Activated CD4-positive, alpha-beta T cell treated with anti-CD3 and anti-CD28 coated beads, Interleukin-2, amount 50 U/mL, for 16 hours (primary cell): ENCODE measurements at places on chromosomes 11 and 22.
A peak's percentile ranks its signal among the peaks of the same experiment; 100 is the strongest.

- DNase-seq: no peak
Observed at GRCh38 chr11:5102246-5102645, 32.9 kb downstream of the OR52E1 start.

GRCh38 chr11:34126959-34127848 lies 21.8 kb downstream of the NAT10 start:
- no peak for DNase-seq

GRCh38 chr11:35583126-35583525 lies 35.1 kb upstream of the FJX1 start:
- DNase-seq: no peak

GRCh38 chr11:46309814-46310259 lies 32.4 kb downstream of the CREB3L1 start:
- no peak for DNase-seq

DNA sequence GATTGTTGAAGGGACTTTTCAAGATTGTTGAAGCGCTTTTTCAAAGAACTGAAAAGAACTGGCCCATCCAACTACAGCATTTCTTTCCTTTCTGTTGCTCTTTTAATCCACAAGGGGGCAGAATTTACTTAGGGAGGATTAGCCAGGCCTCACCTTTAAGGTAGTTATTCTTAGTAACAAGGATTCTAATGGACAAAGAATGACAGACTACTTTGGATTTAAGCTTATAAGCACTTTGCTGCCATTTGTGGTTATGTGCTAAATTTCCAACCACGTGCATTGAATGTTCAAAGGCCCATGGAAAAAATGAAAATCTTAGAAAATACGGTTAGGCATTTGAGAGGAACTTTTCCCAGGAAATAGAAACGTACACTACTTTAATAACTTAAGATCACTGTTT lies 49.5 kb upstream of the HSPA8 start:
- DNase-seq: peak; percentile 63

DNA sequence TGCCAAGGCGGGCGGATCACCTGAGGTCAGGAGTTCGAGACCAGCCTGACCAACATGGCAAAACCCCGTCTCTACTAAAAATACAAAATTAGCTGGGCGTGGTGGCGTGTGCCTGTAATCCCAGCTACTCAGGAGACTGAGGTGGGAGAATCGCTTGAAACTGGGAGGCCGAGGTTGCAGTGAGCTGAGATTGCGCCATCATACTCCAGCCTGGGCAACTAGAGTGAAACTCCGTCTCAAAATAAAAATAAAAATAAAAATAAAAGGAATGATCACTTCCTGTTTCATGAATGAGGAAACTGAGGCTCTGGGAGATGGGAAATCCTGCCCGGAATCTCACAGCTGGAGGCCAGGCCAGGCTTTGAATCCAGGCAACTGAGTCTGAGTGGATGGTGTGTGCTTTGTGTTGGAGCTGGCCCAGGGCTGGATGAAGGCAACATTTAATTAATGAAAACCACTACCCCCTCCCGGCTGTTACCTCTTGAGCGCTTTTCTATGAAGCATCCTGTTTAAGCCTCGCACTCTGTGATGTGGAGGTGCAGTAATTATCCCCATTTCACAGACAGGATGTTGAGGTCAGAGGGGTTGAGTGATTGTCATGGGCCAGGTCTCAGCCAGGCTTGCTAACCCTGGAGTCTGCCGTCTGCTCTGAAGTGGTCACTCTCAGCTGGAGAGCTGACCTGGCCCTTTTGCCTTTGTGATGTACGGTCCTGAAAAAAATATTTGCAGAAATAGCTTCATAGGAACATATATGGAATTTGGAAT lies 27.8 kb downstream of the LRP5 start:
- peak; percentile 52 for DNase-seq

DNA sequence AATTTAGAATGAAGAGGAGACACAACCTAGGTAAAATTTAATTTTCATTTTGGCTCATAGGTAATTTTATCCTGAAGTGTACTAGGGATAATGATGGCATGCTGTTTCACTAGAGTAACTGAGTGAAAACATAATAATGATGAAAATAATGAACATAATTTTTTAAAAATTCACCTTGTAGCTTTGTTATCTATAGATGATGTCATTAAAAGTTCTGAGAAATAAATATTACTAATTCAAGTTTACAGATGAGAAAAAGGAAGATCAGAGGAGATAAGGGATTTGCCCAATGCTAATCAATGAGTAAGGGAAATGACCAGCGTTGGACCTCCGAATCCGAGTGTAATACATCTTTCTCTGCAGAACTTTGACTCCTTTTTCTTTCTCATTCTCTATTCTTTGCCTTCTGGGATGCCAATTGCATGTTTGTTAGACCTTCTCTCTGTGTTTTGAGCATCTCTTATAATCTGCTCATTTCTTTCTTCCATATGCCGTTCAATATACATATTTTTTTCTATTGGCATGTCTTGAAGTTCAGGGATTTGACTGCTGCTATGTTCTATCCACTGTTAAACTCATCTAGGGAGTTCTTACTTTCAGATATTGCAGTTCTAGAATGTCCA lies 186.5 kb downstream of the SNX19 start:
- no peak for DNase-seq

- no peak for DNase-seq
Observed at GRCh38 chr11:111320728-111321568, 22.6 kb downstream of the POU2AF3 start.

GRCh38 chr11:134584706-134585445 lies 172.8 kb upstream of the B3GAT1 start:
- no peak for DNase-seq

GRCh38 chr11:76236092-76236999 lies 30.0 kb upstream of the WNT11 start:
- DNase-seq: peak; percentile 43

DNA sequence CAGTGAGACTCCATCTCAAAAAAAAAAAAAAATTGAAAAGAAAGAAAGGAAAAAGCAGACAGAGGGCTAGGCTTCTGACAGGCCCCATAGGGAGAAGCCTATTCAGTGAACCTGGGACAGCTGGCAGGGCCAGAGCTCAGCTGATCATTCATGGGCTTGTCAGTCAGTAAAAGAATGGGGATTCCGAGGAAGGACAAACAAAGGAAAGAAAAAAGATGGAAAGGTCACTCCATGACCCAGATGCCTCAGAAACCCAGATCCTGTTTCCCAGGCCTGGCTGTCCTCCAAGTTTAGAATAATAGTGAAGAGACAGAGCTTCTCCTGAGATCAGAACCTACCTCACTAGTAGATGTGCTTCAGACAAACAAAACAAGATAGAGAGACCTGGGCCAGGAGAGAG lies 34.3 kb upstream of the ASPHD2 start:
- DNase-seq: no peak

DNA sequence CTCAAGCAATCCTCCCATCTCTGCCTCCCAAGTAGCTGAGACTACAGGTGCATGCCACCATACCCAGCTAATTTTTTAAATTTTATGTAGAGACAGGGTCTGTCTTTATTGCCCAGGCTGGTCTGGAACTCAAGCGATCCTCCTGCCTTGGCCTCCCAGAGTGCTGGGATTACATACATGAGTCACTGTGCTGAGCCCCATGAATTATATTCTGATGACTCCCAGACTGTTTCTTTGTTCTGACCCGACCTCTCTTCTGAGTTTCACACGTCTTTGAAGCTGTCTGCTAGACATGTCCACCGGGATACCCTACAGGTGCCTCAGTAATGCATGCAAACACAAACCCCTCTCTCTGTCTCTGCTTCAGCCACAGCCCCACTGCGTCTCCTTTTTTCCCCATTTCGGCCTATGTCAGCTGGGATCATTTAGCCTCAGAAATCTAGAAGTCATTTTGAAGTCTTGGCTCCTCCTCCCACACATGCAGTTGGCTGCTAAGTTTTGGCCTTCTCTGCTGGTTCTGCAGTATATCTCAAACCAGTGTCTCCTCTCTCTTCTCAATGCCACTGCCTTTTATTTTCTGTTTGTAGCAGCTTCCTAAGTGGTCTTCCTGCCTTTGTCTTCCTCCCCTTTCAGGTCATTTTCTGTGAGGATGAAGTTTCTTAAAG lies 4.8 kb downstream of the VPS26B start:
- DNase-seq: no peak

GRCh38 chr11:16833026-16833425 lies 94.6 kb downstream of the C11orf58 start:
- no peak for DNase-seq

GRCh38 chr11:110112457-110112856 lies 19.3 kb downstream of the ZC3H12C start:
- no peak for DNase-seq

- DNase-seq: no peak
Observed at GRCh38 chr11:8220261-8221045, 43.2 kb downstream of the LMO1 start.

DNA sequence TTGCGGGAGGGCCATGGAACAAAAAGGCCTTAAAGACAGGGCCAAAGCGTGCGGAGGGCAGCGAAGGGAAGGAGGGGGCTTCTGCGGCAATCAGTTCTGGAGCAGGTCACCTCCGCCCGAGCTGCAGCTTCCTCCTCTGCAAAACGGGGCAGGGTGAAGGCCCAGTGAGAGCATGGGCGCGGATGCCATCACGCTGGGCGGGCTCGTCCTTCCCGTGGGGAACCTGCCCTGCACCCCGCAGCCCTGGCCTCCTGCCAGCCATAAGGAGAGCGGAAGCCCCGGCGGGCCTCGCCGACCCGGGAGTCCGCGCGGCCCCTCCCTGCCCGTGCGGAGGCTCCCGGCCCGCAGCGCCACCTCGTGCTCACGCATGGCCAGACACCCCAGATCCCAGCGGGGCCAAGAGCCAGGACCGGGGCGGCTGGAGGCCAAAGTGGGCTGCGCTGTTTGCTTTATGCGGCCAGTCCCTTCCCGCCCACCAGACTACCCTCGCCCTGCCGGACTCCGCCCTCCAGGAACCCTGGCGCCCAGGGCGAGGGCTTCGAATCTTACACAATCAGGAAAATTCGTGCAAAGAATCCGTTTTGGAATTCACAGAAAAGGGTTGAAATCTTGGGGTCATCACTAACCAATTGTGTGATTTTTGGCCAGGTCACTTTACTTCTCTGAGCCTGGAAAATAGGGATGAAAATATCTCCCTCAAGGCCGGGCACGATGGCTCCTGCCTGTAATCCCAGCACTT lies 16.1 kb downstream of the TSKU start:
- DNase-seq: peak; percentile 75

DNA sequence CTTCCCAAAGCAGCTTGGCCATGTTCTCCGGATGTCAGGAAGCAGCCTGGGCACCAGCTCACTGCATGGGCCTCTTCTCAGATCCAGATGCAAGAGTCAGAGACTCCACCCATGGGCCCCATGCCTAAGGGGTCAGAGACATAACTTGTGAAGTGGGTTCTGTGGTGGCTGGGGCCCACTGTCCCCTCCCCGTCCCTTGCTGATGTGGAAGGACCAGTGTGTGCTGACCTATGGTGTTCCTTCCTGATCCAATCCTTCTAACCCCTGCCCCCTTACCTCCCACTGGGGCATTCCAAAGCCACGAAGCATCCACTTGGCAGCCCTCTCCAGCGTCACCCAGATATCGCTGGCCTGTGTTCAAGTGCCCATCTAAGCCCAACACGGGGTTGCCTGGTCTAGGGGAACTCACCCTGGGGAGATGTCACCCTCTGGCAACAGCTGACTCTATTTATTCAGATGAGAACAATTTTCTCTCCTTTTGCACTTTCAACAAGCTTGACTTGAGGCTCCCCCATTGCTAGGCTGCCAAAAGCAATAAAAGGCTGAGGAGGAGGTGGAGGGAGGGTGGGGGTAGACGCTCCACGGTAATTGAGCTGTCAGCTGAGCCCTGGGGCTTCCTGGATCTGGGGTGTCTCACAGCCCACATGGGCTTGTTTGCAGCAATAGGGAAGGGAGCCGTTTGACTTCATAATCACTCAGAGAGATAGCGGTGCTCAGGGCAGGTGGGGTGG lies 158.5 kb downstream of the ADAMTS15 start:
- no peak for DNase-seq

DNA sequence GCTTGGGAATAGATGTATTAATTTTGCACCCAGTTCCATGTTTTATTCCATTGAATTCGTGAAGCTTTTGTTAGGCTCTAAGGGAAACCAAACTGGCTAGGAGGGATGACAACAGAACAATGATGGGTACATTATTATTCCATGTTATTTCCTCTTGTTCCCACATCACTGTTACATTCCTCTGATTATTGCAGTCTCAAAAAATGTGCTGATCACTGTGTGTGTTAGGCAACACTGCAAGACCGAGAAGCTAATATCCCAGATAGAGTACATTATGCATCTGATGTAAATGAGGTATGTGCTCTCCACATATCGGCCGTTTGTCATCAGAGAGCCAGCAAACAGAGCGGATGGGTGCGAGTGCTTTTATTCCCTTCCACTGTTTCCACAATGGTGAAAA lies 327.9 kb downstream of the SOX6 start:
- DNase-seq: no peak

DNA sequence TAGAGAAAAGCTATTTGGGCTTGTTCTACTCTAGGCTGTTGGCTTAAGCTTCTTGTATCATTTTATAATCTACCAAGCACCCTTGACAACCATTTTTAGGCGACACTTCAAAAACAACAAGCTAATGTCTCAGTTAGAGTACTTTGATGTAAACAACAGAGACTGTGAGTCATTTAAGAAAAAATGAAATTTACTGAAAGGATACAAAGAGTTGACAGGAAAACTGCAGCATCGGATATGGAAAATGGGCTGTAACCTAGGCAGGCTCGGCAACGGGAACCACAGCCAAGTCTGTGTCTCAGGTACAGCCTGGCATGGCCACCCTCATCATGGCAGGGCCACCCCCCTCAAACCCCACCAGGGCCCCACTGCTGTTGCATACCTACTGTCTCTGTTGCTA lies 4.4 kb upstream of the RNF169 start:
- DNase-seq: no peak

GRCh38 chr11:46976182-46976854 lies 39.8 kb downstream of the CSTPP1 start:
- peak; percentile 45 for DNase-seq

- DNase-seq: no peak
Observed at GRCh38 chr11:47163193-47163592, 13.5 kb downstream of the ARFGAP2 start.
